ENCODE measurements at places on chromosomes 11 and 22.

- DNase-seq = no peak
These were observed 104.4 kb downstream of the STIM1 start for GRCh38 chr11:3959903-3960265.

- no peak for DNase-seq
These were observed 8.0 kb downstream of the CCND1 start for GRCh38 chr11:69648679-69649575.

- DNase-seq = no peak
These were observed 59.4 kb downstream of the PKNOX2 start for GRCh38 chr11:125223901-125224361.

DNA sequence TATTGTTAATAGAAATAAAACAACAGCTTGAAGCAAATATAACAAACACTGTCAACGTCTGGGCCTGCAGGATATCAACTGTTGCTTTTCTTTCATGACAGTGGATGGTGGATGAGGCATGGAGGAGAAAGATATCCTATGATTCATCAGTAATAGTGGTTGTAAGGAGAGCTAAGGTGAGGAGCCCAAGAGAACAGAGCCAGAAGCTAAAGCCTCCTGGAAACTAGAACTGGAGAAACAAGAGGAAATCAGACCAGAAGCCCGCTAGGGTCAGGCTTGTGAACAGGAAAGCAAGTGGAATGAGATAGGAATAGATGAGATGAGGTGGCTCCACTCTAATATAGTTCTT lies 37.7 kb upstream of the MMP12 start:
- DNase-seq = no peak

- DNase-seq = no peak
These were observed 10.6 kb downstream of the FLI1 start for GRCh38 chr11:128704517-128704916.

DNA sequence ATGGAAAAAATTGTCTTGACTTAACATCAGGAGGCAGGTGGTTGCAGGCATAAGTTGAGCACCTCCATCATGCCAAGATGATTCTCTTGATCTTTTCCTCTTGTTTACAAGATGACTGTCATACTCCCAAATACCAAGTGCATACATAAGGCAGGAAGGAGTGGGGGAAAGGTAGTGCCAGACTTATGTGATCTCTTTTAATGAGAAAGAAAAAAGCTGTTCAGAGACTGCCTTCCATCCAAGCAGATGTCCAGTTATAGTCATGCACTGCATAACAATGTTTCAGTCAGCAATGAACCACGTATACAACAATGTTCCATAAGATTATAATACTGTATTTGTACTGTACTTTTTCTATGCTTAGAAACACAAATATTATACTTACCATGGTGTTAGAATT lies 135.7 kb downstream of the EHF start:
- no peak for DNase-seq

GRCh38 chr11:37353192-37353591 lies 755.2 kb upstream of the RAG2 start:
- DNase-seq = no peak
